Stimulated activated CD4-positive, alpha-beta T cell treated with anti-CD3 and anti-CD28 coated beads, Interleukin-15, amount 100 ng/mL, for 1 hour (primary cell): ENCODE measurements at places on chromosomes 3 and 15.

- no peak for DNase-seq
Observed at GRCh38 chr3:50268703-50269451, at the start of gene SEMA3B. Gene SEMA3B (plus strand): TSS chr3:50269147. CDS start chr3:50269241, 94 bp downstream.

DNA sequence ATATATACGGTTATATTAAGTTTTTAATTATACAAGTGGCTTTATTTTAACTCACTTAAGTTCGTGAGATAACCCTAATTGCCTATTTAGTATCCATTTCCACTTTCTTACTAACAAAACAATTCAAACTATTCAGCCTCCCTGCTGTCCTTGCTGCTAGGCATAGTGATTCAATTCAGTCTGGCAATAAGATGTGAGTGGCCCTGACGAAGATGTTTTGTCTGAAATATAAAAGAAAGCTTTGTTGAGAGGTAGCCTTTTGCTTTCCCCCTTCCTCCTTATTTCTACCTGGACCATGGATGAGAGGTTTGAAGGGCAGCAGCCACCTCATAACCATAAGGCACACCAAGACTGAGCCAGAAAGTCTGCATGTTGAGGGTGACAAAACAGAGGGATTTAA is 89.3 kb upstream of the TRIM42 start:
- DNase-seq: no peak

- no peak for DNase-seq
Observed at GRCh38 chr15:80326270-80326669, 74.3 kb upstream of the CTXND1 start.

DNA sequence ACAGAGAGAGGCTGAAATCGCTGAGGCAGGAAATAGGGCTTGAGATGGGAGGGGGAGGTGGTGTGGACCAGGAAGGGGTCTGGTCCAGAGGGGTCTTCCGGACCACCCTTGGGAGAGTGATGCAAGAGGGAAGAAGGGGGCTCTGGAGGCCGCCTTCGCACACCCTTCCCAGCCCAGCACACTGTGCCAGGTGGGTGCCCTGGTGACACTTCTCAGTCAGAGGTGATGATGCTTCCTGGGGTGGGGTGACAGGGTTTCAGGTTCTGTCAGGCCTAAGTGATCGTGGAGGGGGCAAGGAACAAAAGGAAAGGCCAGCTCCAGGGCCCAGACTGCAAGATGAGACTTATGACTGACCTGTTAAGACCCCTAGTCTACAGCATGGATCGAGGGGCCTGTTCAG is 12.7 kb downstream of the SEMA3G start:
- DNase-seq: no peak

- no peak for DNase-seq
Observed at GRCh38 chr15:74585191-74585590, 30.4 kb upstream of the CLK3 start.

- no peak for DNase-seq
Observed at GRCh38 chr3:38030126-38031021, 932 bp upstream of the PLCD1 start.

- DNase-seq: no peak
Observed at GRCh38 chr3:81249540-81250029, 511.9 kb downstream of the GBE1 start.

GRCh38 chr3:137766041-137766875 is 2.1 kb downstream of the SOX14 start:
- no peak for DNase-seq

DNA sequence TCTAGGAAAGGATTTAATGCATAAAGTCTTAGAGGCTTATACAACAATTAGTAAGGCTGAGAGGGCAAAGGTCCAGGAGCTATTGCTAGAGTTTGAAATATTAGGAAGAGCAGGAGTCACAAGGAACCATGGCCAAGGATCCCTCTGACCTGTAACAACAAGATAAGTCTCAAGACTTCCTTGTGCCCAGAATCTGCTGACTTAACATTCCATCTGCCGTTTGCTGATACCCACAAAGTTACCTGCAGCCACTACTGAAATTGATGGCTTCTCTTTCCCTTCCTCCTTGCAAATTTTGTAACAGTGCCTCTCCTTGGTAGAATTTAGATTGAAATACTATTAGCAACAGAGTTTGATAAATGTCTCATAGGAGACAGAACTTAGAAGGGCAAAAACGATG is 4.7 kb upstream of the MYEF2 start:
- DNase-seq: no peak

- DNase-seq: no peak
Observed at GRCh38 chr15:63611177-63611576, 14.0 kb downstream of the FBXL22 start.

DNA sequence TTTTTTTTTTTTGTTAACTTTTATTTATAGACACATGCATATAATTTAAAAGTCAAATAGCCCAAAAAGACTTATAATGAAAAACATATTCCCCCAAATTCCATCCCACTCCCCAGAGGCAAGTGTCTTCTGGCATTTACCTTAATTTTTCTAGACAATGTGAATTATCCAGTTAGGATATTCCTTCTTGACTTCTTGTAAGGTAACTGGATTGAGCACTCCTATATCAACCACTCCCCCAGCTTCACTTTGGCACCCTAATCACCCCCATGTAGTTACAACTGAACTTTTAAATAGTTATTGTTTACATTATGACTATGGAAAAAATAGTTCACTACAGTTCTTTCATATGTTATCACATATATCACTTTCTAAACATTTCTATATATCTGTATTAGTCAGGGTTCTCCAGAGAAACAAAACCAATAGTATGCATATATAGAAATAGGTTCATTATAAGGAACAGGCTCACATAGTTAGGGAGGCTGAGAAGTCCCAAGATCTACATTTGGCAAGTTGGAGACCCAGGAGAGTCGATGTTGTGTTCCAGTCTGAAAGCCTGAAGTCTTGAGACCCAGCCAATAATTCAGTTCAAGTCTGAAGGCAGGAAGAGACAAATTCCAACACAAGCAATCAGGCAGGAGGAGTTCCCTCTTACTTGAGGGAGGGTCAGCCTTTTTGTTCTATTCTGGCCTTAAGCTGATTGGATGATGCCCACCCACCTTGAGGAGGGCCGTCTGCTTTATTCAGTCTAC is 175.8 kb downstream of the THSD4 start:
- no peak for DNase-seq

DNA sequence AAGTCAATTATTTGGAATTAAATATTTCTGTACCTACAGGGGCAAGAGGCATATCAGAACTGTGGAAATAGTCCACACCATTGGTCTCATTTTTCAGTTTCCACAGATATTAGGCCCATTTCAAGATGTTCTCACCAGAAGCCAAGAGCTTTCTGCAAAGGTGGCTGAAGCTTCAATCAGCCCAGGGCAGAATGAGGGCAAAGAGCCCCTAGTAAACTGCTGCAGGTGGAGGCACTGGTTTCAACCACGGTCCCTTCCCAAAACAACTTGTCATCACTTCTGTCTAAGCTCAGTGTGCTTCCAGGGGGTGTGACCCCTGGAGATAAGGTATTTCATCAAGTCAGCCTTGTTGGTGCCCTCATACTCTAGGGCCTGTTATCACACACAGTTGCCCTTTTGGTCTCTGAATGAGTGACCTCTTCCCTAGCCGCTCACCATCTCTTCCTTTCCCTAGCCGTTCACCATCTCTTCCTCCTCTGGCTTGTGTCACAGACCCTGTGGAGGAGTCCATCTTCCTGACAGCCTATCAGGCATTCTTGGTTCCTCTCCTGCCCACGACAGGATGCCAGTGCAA is 21.2 kb downstream of the IL17RD start:
- no peak for DNase-seq

DNA sequence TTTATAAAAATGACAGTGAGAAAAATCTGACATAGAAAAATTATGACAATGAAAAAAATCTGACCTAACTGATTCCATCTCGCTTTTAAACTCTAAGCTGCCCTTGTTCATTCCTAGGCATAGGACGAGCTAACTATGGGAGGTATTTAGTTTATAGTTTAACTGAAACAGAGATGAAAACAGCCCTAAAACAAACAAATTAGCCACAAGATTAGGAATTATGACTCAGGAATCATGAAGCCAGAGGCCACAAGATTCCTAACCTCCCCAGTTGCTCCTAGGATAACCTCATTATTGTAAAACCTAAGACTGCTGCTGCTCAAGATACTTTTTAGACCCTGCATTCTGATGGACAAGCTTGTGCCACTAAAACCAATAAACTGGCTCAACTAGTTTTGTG is 122.7 kb upstream of the MNS1 start:
- DNase-seq: no peak

- DNase-seq: no peak
Observed at GRCh38 chr3:193530231-193531165, 24.2 kb downstream of the ATP13A4 start.

DNA sequence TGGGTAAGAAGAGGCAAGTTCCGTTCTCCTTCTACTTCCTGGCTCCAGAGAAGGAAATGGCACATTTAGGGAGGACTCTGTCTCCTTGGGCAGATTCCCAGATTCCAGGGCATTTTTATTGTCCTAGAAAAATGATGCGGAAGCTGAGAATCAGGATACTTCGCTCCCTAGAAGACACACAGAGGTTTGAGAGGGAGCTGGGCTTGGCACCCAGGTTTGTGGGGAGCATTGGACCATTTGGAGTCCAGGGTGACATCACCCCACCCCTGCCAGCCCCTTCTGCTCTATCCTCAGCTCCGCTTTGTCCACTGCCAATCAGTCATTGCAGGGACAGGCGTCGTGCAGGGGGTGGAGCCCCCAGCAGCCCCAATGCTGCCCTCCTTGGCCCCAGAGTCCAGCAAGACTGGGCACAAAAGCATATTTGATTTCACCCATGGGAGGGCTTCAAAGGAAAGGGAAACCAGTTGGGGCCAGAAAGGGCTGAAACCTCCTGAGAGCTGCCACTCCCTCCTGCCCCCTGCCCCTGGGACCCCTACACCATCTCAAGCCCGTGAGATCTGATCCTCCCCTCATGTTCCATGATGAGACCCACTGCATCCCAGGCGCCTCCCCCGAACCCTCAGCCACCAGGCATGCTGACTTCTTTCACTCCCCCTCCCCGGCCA is 129.8 kb upstream of the MEF2A start:
- DNase-seq: no peak

DNA sequence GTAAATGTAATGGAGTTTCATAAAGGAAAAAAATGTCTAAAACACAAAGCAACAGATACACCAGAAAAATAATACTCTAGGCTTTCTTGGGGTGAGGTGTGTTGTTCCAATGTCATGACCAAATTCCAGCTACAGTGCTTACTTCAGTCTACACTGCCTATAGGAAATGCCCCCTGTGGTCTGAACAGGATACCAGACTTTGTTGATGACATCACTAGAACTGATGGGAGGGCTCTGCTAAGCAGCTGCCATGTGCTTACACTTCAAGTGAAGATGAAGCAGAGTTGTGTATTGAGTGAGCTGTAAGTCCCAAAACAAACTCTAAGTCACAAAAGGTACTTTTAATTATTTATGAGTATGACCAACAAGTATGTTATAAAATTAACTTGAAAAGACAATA is 456.1 kb upstream of the IL12A start:
- no peak for DNase-seq

DNA sequence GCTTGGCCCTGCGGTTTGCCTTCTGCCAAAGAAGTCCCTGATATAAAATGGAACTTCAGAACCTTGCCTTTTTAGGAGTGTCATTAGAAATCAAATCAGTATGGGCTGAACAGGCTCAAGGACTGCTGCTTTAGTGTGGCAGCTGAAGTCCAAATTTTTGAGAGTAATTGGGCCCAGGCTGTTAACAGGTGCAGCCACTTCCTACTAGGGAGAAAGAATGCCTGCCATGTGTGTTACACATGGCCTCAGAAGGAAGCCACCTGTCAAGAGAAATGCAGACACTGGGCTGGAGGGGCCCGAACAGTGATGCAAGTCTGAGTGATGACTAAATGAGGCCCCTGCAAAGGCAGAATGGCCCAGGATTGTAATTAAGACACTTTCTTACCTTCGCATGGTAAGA is 786.7 kb upstream of the CFAP20DC start:
- no peak for DNase-seq

DNA sequence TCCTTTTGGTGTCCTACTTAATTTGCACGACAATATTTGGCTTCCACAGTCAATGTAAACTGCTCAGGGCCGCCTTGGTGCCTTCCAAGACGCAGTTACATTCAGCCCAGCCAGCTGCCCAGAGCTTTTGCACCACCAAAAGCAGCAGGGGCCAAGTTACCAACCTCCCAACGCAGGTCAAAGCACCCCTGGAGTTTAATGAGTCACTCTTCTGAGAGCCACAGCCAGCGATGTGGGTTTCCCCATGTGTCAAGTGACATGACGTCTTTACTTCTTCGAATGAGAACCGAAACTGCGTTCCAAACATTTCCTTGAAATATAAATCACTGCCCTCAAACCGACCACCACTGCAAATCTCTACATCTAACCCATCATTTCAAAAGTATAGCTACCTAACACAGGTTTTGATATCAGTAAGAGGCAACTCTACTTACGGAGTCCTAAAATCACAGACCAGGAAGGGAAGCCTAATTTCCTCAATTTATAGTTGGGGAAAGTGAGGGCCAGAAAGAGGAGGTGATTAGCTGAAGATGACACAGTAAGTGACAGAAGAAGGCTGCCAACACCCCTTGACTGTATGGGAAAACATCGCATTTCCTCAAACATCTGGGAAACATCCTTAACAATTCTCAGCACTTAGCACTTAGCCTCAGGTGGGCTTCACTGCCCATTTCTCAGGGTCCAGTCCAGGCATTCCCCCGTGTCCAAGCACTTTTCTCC is 24.5 kb downstream of the MB21D2 start:
- DNase-seq: no peak

DNA sequence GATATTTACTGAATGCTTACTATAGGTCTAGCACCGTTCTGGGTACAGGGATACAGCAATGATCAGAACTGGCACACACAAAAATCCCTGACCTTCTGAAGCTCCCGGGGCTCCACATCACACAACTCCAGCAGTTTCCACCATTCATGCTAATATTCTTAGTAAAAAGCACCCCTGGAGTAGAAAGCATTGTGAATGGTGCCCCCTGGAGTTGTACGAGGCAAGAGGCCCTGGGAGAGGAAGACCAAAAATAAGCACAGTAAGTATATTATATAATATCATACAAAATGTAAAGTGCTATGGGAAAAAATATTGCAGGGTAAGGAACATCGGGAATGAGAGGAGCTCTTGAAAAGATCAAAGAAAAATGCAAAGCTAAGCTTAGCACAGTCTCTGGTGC is 790 bp upstream of the SRGAP3 start:
- DNase-seq: no peak

GRCh38 chr3:133503409-133503808 is 70.1 kb upstream of the CDV3 start:
- DNase-seq: no peak

GRCh38 chr3:194683380-194683779 is 2.3 kb upstream of the FAM43A start:
- DNase-seq: no peak

GRCh38 chr3:68402235-68402918 is 530.0 kb downstream of the TAFA4 start:
- no peak for DNase-seq

DNA sequence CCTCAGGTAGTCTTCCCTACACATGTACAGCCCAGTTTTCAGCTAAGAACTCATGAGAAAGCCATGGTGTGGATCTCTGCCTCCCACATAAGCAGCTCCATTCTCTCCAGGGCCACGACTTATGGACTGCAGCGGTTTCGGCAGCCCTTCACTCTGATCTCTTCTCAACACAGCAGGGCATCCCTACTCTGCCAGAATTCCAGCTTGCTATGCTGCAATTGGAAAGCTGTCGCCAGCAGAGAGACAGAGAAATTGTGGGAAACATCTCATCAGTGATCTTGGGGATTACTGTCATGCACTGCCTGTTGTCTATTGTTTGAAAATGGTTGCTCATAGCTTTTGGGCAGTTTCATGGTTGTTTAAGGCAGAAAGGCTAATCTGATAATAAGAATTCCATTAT is 11.9 kb upstream of the BLM start:
- DNase-seq: no peak

- no peak for DNase-seq
Observed at GRCh38 chr3:196270499-196270898, 17.0 kb downstream of the PCYT1A start.

GRCh38 chr15:63843901-63844317 is 10.2 kb upstream of the HERC1 start:
- no peak for DNase-seq
